Naive thymus-derived CD8-positive, alpha-beta T cell (primary cell): ENCODE measurements at places on chromosomes 12 and 14. TPM values are rescaled to one million over a fixed set of nuclear protein-coding genes. Genes with fewer than 3 reads are reported as not detected.
A peak's percentile ranks its signal among the peaks of the same experiment; 100 is the strongest.

The SMCO3 gene
- not detected for total RNA-seq

The PLCZ1 gene
- not detected for total RNA-seq

The THAP2 gene
- total RNA-seq: 15.8 TPM

The TEX22 gene
- 7.5 TPM for total RNA-seq

The A2ML1 gene
- not detected for total RNA-seq

The SMCO2 gene
- not detected for total RNA-seq

The SPIC gene
- total RNA-seq: not detected

The GRIN2B gene
- total RNA-seq: not detected

The RILPL1 gene
- total RNA-seq: 5.9 TPM

The GDF3 gene
- not detected for total RNA-seq

The LRP1 gene
- total RNA-seq: 4.9 TPM

The C3AR1 gene
- total RNA-seq: 1.5 TPM

DNA sequence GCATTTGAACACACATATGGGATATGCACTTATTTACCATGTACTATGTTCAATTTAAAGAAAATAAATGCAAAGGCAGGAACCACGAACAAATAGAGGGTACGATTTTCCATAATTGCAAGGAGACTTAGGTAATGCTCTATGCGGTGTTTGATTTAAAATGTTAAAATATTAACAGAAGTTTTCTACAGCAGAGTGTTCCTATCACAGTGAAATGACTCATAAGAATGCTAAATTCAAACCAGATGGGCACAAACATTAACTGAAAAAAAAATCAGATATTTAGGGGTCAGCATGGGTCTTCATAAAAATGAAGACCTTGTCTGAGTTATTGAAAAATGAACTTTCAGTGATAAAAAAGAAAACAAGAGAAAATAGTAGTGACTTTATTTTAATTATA lies 65.4 kb downstream of the LLPH start:
- DNase-seq: no peak

DNA sequence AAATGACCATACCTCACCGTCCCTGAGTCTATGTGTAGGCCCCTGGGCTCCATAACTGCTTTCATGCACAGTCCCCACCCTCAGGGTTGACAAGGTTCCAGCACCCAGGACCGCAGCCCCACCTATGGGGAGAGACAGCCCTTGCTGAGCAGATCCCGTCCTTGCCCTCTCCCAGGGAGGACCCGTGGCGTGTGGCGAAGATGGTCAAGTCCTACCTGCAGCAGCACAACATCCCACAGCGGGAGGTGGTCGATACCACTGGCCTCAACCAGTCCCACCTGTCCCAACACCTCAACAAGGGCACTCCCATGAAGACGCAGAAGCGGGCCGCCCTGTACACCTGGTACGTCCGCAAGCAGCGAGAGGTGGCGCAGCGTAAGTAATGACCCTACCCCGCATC lies 10.3 kb downstream of the HNF1A start:
- no peak for DNase-seq

DNA sequence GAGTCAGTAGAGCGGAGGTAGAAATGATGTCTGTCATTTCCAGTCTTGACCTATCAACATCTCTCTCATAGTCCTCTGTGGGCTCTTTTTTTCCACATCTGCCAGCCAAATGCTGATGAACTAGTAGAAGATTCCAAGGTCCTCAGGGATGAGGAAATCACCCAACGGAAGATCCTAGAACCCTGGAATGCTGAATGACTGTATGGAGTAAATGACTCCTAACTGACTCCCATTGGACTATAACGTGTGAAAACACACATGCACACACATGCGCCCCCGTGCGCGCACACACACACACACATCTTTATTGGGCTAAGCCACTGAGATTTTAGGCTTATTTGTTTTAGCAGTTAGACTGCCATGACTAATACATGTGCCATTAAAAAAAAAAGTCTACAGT lies 159.2 kb downstream of the MYRFL start:
- no peak for DNase-seq

DNA sequence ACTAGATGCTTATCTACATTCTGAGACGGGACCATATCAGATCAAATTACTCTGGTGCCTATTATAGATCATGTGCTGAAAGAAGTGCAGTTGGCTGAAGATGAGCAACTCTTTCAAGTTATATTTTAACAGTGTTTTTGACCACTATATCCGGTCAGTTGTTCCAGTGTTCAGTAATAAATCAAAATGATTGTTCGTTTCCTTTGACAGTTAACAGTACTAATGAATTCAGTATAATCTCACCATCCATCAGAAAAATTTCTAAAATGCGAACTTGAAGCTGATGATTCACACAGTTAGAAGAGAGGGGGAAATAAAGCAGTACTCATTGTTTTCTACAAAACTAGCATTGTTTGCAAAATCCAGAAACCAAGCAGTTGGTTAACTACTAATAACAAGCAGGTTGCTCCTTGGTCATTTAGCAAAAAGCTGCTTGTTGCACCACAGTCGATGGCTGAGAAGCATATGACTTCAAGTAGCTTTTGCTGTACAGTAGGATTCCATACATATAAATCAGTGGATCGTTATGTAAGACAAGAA lies 2.3 kb downstream of the RPS6KA5 start:
- no peak for DNase-seq

DNA sequence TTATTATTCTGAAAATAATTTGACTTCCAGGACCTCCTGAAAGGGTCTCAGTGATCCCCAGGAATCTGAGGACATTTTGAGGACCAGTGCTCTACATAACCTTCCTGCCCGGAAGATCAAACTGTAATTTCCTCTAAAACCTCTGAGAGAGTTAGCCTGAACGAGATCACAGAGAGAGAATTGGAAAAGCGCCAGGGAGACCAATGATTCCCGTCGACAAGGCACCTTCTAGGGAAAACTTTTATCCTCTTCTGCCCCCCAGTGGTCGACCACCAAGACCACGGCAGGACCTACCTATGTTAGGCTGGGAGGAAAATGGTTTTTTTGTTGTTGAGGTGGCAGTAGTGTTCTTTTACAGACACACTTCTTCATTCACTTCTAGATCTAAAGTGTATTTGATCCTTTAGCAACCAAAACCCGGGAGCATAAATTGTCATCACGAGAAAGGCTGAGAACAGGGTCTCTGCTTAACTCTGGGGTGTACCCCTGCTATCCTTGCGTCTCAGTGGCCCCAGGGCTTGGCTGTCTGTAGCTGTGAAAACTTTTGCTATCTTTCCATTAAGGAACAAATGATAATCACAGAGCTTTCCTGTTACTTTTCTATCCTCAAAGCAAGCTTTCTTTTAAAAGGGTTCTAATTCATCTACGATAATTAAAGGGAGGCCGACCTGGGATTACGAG lies 62.9 kb upstream of the NID2 start:
- peak; percentile 68 for DNase-seq

DNA sequence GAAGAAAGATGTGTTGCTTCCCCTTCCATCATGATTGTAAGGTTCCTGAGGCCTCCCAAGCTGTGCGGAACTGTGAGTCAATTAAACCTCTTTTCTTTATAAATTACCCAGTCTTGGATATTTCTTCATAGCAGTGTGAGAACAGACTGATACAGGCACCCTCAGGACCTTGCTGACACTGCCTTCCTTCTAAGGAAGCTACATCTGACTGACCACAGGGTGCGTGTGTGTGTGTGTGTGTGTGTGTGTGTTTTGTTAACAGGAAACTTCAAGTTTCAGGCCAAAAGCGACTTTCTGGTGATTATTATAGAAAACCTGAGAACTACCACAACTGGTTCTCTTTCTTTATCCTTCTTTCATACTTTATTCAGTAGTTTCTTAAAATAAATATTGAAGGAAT lies 149.0 kb downstream of the CAPZA3 start:
- no peak for DNase-seq

DNA sequence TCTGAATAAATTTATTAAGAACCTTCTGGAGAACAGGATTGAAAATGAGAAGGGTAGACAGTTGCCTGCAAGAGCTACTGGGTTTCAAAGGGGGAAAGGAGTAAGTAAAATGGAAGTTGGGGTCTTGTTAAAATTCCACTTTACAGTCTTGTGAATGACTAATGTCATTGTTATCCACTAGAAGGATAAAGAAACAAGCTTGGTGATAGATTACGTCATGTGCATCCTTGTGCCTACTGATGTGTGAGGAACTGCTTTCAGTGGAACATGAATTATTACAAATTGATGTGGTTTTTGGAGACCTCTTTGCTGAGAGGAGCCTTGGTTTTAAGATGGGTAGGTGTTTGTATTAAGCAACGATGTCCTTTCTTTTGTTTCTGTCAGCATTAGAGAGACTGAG lies 272.5 kb upstream of the PRICKLE1 start:
- no peak for DNase-seq

- no peak for DNase-seq
Observed at GRCh38 chr14:56129933-56130332, 11.7 kb downstream of the PELI2 start.

GRCh38 chr12:18640321-18640955 lies 97.4 kb downstream of the PLCZ1 start:
- DNase-seq: no peak

DNA sequence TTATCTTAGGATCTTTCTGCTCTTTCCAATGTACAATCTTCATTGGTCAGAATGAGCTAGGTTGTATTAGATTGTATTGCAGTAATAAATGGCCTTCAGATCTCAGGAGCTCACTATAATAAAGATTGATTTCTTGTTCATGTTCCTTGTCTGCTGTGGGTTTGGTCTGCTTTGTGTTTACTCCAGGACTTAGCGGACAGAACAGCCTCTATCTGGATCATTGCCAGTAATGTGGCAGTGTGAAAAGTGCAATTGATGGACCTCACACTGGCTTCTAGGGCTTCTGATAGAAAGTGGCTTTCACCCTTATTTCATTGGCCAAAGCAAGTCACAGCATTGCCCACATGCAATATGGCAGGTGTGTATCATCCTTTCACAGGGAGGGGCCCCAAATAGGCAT lies 81.2 kb downstream of the BTG1 start:
- DNase-seq: no peak

DNA sequence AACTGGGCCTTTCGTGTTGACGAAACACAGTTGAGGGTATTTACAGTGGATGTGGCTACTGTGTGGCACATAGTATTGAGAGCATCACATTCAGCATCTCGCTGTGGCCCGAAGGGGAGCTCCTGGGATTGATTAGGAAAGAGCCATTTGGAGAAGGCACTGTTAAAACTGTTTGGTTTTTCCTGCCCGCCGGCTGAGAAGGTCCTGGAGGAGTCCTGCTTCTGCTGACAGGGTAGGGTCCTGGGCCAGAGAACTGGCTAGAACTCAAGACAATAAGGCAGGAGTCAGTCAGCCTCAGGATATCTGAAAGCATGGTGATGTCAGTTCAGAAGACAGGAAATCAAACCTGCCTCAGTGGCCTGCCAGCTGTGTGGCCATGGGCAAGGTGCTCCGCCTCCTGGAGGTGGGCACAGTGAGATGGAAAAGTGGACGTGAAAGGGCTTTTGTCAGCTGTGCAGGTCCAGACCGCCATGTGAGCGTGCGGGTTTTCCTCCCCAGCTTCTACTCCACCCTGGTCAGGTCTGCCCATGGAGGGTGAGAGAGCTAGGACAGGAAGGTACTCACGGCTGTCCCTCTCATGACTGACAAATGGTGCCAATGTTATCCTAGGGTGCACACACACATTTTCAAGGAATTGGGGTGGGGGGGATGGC lies 92.3 kb downstream of the NTF3 start:
- DNase-seq: no peak

- DNase-seq: no peak
Observed at GRCh38 chr12:3117591-3118015, 40.4 kb downstream of the TSPAN9 start.

GRCh38 chr12:30870491-30871265 lies 55.9 kb upstream of the TSPAN11 start:
- DNase-seq: no peak

DNA sequence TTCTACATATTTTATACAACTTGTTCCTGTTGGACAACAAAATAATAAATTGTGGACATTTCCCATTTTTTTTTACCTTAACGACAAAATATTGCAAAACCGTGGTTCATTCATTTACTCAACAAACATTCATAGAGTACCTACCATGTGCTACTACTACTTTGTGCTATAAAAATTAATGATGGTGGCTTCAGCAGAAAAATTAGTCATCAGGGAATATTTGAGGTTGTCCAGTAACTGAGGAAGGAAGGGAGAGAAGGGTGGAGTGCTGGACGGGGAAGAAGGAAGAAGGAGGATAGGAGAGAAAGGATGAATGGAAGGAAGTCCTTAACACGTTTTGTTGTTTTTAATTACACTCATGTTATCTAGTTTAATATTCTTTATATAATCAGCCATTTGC lies 53.7 kb downstream of the PPFIBP1 start:
- DNase-seq: no peak

GRCh38 chr12:74365178-74365964 lies 172.3 kb upstream of the ATXN7L3B start:
- no peak for DNase-seq
